ENCODE measurements at places on chromosomes 13 and 19. TPM values are rescaled to one million over a fixed set of nuclear protein-coding genes. Genes with fewer than 3 reads are reported as not detected.

- DNase-seq, result no peak
These were observed 10.0 kb downstream of the ATP7B start for GRCh38 chr13:52001120-52001731.

DNA sequence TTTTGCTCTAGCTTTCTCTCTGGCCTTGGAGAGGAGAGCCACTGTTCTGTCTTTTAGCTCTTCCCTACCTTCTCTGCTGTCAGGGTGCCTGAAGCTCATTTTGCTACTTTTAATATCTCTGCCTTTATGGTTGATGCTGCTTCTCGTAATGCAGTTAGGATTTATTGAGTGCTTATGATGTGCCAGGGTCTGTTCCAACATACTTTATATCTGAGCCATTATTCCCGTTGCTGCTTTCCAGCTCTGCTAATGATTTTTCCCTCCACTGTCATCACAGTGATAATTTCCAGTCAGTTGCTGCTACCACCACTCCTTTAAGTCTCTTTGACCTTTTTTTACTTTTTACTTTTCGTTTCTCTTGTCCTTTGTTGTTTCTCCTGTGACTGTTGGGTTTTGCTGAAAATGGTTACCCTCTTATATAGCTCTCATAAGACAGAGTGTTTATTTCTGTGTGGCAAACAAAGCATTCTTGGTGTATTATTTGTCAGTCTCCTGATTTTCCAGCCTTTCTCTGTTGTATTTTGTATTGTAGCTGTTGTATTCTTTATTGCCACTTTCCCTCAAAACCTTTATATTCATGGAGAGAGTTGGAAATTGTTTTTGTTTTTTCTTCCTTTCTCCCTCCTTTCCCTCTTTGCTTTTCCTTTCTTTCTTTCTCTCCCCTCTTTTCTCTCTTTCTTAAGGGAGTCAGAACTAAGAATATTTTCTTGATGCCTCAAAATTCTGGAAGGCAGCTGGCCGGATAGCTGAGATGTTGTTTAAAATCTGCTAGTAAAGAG, 37.4 kb downstream of the COG6 start:
- DNase-seq, result no peak

DNA sequence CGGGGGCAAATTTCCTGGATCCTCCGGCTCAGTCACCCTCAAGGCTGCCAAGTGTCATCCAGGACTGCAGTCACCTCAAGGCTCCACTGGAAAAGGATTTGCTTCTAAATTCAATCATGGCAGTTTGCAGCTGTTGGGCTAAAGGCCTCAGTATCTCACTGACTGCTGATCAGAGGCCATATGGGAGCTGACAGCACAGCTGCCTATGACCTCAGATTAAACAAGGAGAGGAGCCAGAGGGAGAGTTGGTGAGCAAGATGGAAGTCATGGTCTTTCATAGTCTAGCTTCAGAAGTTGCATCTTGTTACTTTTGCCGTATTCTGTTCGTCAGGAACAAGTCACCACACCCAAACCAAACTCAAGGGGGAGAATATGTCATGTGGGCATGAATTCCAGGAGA, 849.7 kb downstream of the UQCRFS1 start:
- no peak for DNase-seq

DNA sequence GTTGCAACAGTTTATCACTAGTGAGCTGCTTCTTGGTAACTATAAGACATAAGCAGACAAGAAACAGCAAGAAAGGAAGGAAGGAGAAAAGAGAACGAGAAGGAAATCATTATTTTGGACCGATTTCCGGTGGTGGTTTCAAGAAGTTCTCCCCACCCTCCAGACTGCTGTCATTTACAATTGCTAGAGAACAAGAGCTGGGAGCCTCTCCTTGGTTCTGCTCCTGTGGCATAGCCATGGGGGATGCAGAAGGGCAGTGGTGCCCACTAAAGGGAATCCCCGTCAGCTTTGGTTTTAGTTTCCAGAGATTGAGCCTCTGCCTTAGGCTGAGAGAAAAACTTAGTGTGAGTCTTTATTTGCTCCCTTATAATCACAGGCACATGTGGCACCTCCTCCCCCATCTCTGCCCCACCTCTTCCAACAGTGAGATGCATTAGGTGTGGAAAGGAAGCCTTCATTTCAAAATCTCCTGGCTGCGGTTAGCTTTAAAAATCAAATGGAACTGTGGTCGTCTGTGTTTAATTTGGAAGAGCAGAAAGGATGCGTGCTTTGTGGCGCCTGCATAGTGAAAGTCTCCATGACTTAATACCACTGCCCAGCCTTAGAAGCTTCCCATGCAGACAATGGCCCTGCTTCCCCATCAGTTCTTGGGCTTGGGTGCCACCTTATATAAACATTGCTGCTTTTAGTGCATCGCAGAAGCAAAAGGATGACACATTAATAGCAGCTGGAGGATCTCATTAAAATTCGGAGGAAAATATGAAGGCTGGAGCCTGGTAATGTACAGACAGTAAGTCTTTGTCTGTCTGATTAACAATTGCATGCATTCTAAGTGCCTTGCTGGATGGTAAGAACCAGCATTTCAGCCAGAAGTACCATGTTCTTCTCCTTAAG, 25.0 kb downstream of the LRCH1 start:
- DNase-seq, result no peak

DNA sequence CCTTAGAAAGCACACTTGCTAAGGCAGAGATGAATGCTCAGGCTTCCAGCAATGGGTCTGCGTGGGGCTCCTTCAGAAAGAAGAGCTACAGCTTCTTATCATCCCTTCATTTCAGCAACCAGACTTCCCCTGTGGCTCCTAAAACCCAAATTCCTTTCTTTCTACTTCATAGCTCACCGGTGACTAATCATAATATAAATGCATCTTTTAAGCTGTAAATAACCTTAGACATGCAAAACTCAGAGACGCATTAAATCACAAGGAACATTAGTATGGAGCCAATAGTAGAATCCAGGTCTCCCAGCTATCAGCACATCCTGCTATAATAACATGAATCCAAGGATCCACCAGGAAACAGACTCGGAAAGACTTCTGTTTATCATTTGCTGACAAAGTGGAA, 375.6 kb downstream of the COG6 start:
- no peak for DNase-seq

GRCh38 chr13:45925151-45925550, 73.6 kb upstream of the SIAH3 start:
- DNase-seq, result no peak

DNA sequence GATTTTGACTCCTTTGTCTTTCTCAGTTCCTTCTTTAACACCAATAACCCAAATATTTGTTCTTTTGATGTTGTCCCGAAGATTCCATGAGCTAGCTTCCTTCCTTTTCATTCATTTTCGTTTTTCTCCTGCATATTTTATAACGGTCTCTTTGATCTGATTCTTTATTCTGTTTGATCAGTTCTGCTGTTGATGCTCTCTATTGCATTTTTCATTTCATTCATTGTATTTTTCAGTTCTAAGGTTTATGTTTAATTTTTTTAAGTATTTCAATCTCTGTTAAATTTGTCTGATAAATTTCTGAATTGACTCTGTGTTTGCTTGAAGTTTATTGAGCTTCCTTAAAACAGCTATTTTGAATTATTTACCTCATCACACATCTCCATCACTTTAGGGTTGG, 68.4 kb upstream of the LRCH1 start:
- DNase-seq, result no peak

- DNase-seq, result no peak
These were observed 542.8 kb upstream of the PCDH9 start for GRCh38 chr13:67772807-67773453.

GRCh38 chr13:42266473-42266872, 5.5 kb upstream of the AKAP11 start:
- DNase-seq, result no peak

DNA sequence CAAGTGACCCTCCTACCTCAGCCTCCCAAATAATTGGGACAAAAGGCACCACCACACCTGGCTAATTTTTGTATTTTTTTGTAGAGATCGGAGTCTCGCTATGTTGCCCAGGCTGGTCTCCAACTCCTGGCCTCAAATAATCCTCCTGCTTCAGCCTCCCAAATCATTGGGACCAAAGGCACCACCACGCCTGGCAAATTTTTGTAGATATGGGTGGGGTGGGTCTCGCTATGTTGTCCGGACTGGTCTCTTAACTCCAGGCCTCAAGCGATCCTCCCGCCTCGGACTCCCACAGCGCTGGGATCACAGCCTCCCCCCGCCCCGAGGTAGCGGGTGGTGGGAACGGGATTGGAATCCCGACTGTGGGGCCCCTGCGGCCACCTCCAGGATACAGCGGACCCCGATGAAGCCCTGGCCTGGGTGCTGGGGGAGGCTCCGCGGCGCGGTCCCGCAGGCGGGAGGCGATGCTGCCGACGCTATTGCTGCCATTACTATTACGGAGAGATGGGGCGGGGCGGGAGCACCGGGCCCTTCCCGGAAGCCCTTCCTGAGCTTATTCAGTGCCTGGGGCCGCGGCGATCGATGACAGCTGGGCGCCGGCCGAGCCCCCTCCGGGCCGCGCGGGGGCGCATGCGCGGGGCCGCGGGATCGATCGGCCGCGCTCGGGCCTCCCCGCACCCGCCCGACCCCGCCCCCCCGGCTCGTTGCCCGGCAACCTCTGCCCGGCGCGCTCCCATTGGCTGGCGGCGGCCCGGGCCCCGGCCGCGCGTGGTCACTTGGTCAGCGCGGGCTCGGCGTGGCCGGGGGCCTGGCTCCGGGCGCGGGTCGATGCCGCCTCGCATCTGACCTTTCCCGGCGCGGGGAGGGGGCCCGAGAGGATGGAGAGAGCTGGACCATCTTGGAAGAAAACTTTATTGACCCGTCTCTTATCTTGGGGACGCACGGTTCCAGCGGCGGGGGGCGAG, 27.9 kb upstream of the ONECUT3 start:
- peak; percentile 70 for DNase-seq

- DNase-seq, result no peak
These were observed 173.0 kb downstream of the KLF12 start for GRCh38 chr13:73961181-73961580.

DNA sequence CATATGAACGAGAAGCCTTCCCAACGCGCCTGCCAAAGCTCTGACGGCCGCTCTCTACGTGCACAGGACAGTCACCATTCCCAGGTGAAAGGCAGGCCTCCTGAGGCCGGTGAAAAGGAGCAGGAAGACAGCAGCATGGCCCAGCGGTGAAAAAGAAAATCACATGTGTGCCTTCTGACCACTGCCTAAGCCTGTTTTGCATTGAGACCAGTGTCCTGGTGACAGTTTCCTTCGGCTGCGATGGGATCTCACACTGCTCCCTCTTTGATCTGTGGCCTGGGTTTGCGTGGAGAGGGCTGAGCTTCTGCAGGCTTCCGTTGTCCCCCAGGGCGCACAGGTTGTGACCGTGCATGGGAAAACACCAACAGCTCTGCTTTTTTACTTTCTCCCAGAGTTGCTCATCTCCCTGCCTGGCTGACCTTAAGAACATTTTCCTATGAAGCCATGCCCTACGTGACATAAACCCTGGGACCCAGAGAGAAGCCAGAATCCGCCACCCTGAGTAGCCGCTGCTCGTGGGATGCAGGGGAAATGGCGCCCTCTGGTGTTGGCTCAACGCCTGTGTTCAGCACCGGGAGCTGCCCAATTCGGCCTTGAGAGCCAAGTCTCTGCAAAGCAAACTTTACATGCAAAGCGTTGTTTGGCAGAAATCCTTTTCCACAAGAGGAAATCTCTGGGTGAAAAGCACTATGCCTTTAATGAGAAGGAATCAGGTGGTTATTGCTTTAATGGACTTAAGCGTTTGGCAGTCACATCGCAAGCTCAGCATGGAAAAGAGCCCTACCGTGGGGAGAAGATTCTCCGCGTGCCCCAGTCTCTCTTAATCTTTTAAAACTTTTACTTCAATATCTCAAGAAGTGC, 112.2 kb upstream of the GPR12 start:
- DNase-seq, result peak; percentile 64

DNA sequence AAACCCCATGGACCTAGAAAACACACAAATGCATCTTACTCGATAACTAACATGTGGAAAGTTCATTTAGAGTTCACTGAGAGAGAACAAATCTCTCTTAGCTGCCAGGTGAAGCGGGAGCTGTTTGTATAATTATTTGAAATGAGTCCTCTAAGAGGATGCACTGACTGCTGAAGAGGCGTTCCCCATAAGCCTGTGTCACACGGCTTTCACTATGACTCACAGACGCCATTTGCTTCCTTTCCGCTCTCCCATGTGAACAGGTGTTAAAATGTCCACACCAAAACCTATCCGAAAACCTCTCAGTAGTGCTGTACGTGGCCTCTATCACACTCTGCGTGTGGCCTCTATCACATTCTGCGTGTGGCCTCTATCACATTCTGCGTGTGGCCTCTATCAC, 101.8 kb downstream of the SOX1 start:
- no peak for DNase-seq

DNA sequence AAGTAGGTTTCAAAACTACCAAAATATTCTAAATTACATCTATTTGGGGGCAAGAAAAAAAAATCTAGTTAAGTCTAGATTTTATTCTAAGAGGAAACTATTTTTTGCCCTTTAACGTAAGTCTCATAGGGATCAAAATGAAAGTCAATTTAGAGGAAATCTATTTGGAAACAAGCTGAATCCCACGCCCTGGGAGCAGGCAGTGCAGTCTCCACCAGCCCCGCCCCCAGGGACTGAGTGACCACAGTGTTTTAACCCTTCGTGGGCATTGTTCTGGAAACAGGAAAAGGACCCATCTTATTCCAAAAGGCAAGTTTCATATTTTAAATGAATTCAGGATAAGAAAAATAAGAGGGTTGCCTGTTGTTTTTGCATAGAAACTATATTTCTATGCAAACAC, 209.7 kb downstream of the SPRY2 start:
- peak; percentile 88 for DNase-seq

DNA sequence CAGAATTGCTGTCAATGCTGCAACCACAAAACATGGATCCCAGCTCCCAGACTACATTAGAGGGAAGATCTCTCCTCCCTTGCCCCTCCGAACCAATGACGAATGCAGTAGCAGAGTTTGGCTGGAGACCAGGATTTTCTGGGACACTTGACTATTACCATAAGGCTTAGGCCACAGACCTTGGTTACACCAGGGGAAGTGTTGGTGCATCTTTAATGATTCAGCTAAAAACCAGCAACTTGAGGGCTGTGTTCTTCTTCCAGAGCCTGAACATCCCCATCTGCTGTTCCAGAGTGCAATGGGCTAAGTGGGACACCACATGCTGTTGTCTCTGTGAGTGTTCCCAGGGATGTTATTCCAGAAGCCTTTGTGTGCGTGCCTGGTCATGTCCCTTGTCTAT, 528.2 kb downstream of the LMO7 start:
- DNase-seq, result no peak

GRCh38 chr19:13212759-13213330, 62.6 kb downstream of the IER2 start:
- peak; percentile 86 for DNase-seq

GRCh38 chr13:107580741-107581412, 634.5 kb downstream of the LIG4 start:
- no peak for DNase-seq

CEBPA gene
- total RNA-seq, result 4.9 TPM

FXYD3 gene
- total RNA-seq, result 2.3 TPM

PCDH17 gene
- total RNA-seq, result 2.6 TPM

ZNF442 gene
- 2.4 TPM for total RNA-seq

ZNF730 gene
- total RNA-seq, result 0.11 TPM

HSPB6 gene
- total RNA-seq, result 662 TPM

RPS16 gene
- 1,258 TPM for total RNA-seq

CYP2B6 gene
- total RNA-seq, result not detected

UPF1 gene
- 37.0 TPM for total RNA-seq

CLDN10 gene
- total RNA-seq, result 0.35 TPM

EDNRB gene
- 20.2 TPM for total RNA-seq

IGFL1 gene
- total RNA-seq, result not detected

ZNF471 gene
- 5.2 TPM for total RNA-seq
